ENCODE measurements at places on chromosomes 7 and 10.

DNA sequence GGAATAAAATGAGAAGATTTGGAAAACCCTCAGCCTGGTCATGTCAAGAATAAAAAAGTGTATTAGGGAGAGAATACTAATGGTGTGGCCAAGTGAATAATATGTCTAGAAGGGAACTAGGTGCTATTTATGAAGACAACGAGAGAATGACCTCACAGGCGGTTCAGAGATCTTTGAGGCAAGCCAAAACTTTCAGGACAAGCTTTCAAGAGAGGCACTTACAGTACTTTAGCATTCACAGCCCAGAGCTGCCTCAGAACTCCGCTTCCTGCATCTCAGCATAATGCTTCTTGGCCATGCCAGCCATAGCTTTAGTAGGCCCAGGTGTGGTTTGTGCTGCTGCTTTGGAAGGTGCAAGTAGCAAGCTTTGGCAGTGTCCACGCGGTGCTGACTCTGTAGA, 37.2 kb upstream of the CCDC7 start:
- no peak for DNase-seq

DNA sequence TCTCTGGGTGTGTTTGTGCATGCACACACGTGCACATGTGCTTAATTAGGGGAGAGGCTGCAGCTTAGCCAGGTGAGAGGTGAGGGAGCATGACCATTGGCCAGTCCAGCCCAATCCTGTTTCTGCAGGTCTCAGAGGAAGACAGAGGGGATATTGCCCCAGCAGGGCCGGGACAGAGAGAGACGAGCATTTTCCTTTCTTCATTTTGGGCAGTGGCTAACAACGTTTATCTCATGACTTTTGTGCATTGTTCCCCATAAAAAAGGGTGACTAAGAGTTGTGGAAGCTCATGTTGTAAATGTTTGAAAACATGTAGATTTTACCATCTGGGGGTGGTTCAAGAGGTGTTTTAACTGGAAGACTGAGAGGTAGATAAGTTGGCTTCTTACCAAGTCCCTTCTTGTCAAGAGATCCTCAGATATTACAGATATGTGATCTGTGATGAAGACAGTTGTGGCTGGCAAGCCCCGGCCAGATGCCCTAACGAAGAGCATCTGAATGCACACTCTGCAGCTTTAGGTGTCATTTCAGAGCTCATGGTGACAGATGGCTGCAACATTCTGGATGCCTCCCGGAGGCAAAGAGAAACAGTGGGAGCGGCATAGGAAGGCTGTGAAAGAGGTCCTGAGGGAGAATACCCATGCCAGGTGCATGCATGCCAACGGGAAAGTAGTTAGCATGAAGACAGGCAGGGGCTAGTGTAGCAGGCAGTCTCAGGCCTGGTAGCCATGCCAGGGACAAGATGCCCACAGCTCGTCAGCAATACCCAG, 16.7 kb upstream of the DMBT1 start:
- DNase-seq, result no peak

GRCh38 chr10:60237977-60238758, 151.5 kb downstream of the ANK3 start:
- no peak for DNase-seq

DNA sequence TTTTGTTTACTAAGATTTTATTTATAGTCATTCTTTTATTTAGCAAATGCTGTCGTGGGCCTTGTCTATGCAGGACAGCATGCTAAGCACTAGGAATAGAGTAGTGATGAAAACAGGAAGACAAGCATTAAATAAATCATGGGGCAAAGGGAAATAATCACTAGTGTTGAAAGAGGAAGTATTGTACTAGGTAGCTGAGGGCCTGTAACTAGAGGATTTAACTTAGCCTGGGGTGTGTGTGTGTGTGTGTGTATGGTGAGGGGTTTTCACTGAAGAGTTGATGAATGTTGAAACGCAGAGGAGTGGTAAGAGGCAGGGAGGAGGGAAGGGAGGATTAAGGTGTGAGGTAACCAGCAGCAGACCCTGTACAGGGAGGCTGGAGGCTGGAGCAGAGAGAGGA, 446.4 kb downstream of the SDK1 start:
- DNase-seq, result no peak

GRCh38 chr7:128743112-128743772, 4.1 kb downstream of the CALU start:
- DNase-seq, result no peak

All from omental fat pad (tissue), 4 donors.